ENCODE measurements at places on chromosomes 12 and 14.

- no peak for DNase-seq
Measured at GRCh38 chr12:108973629-108974152, 47.2 kb downstream of the SVOP start.

DNA sequence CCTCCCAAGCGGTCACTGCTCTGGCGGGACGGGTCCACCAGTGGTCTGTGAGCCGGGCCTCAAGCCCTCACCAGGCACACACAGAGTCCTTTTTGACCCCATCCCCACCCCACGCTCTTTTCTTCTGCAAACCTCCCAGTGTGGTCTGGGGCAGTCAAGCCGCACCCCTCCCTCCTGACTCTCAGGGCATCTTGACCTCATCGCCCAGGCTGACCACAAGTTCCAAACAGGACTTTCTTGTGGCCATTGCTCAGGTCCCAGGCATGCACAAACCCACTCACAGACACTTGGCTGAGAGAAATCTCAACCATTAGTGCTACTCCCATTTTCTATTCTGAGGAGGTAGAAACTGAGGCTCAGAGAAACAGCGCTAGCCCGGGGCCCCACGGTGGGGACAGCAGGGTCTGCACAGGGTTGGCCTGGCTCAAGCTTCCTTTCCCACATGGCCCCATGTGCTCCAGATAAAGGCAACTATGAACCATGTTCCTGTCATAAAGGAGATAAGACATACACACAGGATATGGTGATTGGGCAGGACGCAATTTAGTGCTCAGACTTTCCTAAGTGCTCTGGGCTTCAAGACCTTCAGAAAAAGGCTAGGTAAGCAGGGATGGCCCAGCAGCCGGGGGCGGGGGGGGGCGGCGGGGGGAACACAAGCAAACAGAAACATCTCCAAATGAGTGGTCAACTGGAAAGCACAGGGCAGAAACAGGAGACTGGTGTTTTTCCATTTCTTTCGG lies 69.6 kb downstream of the ITPK1 start:
- no peak for DNase-seq

GRCh38 chr14:76643887-76644286 lies 117.4 kb upstream of the VASH1 start:
- DNase-seq = no peak

- DNase-seq = no peak
Measured at GRCh38 chr14:31718585-31718984, 157.4 kb downstream of the NUBPL start.

- peak; percentile 73 for DNase-seq
Measured at GRCh38 chr12:62785941-62786559, 148.9 kb downstream of the PPM1H start.

- no peak for DNase-seq
Measured at GRCh38 chr14:61950340-61950739, 188.1 kb downstream of the SNAPC1 start.

DNA sequence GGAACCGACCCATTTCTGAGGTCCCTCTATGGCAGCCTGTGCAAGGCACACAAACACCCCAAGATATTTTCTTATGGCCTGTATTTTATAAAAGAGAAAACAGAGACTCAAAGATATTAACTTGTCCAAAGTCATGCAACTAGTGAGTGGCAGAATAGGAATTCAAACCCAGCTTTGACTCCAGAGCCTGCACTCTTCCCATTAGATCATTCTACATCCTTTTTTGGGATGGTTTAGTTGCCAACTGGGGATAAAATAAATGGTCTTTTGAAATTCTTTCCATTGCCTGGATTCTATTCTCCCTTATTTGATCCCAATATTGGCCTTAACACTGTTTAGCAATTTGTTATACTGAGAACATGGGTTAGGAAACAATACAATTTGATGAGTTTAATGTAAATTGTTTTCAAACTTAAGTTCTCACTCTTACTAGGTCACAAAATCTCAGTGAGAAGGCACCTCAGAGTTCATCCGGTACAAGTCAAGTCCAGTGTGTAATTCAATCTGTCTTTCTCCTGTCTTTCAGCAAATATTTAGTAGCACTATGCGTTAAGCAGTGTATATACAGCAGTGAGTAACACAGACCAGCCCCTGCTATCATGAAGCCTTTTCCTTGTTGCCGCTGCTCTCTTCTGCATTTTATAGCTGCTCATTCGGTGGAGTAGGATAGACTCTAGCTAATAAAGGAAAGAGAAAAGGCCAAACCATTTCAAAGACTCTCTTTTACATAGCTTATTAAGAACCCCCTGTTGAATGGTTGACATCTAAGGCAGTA lies 162.1 kb upstream of the IFNG-AS1 start:
- no peak for DNase-seq

DNA sequence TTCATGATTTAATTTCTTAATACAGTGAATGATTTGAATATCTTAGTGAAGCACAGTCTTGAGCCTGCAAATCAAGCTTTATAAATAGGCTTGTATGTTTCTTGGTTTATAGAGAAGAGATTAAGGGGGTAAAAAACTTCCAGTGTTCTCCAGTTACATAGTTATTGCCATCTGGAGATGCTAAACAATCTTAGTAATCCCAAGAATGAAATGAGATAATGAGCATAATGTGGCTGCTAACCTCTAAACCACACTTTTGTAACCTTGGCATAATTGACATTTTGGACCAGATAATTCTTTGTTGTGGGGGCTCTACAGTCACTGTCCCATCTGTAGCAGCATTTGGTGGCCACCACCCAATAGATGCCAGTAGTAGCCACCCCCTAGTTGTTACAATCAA lies 316.8 kb downstream of the CCDC91 start:
- DNase-seq = peak; percentile 49

DNA sequence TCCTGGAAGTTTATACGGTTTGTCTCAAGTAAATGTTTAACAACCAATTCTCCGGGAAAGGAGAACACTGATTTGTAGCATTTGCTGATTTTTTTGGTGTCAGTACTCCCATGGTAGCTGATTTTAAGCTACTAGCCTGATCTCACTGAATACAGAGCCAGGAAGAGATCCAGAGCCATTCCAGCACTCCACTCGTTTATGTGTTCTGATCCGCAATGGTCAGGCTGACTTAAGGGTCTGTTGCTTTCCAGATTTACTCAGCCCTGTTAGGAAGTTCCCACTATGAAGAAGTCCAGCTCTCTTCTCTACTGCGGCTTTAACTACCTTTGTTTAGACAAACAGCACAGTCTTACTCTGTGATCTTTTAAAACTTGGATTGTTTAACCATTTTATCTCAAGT lies 38.0 kb upstream of the NID2 start:
- no peak for DNase-seq

GRCh38 chr12:74889563-74890236 lies 319.9 kb downstream of the KCNC2 start:
- no peak for DNase-seq

DNA sequence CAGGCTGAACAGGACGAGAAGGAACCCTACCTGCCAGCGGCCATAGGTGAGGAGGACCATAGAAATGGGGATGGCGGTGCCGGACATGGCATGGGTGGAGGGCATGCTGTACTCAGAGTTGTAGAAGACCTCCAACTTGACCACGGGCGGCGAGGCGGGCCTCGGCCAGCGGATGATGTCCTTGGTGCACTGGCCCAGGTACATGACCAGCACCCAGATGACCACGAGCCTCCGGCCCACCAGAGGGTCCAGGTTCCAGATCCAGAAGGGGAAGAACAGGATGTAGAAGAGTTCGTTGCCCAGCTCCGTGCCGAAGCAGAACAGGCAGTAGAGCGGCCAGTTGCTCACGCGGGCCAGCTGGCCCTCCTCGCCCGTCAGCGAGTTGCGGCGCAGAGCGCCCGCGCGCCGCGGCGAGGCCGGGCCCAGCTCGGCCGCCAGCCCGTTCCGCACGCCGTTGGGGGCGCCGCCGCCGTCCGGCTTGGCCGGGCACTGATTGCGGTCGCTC lies 582 bp downstream of the SGPP1 start:
- no peak for DNase-seq

GRCh38 chr12:132036063-132036683 lies 86.4 kb downstream of the EP400 start:
- DNase-seq = no peak

DNA sequence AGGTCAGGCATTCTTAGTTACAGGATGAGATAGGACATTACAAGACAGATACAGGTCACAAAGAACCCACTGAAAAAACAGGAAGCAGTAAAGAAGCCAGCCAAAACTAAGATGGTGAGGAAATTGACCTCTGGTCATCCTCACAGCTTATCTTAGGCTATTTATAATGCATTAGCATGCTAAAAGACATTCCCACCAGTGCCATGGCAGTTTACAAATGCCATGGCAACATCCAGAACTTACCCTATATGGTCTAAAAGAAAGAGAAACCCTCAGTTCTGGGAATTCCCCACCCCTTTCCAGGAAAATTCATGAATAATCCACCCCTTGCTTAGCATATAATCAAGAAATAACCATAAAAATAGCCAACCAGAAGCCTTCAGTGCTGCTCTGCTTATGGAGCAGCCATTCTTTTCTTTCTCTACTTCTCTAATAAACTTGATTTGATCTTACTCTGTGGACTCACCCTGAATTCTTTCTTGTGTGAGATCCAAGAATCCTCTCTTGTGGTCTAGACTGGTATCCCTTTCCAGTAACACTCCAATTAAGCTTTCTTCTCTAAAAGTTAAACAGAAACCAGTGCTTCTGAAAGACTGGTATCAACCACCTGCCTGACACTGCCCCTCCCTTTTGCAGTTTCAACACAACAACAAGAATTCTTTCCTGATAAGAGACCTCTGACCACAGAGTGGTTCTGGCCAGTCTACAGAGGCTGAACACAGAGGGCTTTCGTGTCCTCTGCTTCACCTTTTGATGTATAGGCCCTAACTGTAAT lies 86.9 kb downstream of the BCAT1 start:
- no peak for DNase-seq

- DNase-seq = no peak
Measured at GRCh38 chr14:64653900-64654245, 50.4 kb upstream of the PLEKHG3 start.

DNA sequence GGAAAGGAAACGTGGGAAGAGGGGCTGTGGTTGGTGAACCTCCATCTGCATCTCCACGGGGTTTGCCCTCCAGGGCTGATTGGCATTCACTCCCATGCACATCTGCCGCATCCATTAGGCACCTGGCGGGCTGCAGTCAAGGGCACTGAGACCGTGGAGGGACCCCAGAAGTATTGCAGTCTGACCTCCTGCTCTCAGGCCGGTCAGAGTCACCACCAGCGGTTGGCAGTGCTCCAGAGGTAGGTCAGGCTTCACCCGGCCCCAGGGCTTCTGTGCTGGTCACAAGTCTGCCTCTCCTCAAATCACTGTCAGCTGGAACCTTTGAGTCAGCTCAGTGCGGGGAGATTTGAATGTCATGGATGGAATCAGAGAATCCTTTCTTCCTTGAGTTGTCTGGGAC lies 132.3 kb downstream of the PAPOLA start:
- DNase-seq = no peak

- no peak for DNase-seq
Measured at GRCh38 chr12:32083489-32083888, 23.2 kb upstream of the BICD1 start.

- DNase-seq = peak; percentile 73
Measured at GRCh38 chr14:61476754-61477410, 155.5 kb downstream of the PRKCH start.

DNA sequence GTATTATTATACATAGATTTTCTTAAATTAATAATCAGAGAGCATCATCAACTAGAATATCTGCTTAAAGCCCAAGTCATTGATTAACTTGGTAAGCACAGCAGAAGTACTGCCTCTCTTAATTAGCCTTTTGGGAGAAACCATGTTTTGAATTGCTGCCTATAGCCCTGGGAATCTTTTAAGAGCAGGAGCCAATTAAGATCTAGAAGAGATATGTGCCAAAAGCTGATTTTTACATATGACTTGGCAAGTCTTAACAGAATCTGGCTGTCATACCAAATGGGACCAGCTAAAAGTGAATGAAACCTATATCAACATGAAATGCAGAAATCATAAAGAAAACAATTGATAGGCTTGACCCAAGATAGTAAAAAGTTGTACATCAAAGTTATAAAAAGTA lies 23.2 kb upstream of the WNK1 start:
- DNase-seq = no peak

- DNase-seq = no peak
Measured at GRCh38 chr14:105534586-105534985, 8.2 kb downstream of the TMEM121 start.

- no peak for DNase-seq
Measured at GRCh38 chr12:68809190-68810026, 1.4 kb downstream of the MDM2 start.

GRCh38 chr14:81093651-81094050 lies 127.1 kb downstream of the GTF2A1 start:
- DNase-seq = no peak

- no peak for DNase-seq
Measured at GRCh38 chr14:51783765-51784164, 76.6 kb upstream of the GNG2 start.

DNA sequence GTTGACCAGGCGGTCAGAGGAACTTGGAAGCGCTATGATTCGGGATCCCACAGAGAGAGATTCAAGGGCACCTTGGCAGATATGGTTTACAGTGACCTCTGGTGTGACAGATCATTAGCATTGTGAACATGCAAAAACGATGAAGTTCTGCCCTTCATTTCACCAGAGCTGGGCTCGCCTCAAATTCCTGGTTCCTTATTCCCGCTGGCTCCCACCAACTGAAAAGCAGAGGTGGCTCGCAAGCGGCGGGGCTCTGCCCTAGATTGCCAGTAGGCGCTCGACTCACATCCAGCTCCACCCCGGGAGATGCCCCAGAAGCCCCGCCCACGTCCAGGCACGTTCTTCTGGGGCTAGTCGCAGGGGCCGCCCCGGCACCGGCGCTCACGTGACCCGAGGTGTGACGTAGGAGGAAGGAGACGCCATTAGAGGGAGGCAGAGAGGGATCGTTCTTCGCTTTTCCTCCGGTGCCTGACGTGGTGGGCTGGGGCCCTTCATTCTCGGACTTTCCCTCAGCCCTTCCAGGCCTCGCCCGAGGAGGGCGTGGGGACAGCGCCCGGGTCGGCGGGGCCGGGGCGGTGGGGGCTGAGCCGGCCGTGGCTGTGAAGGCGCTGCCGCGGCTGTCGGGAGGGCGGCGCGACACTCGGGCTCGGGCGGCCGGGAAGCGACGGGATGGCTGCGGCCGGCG lies at the start of gene RAB21:
Gene RAB21 (plus strand): TSS at position 403 of the 685 bp plus-strand sequence. CDS start 267 bp downstream, at position 670.
- DNase-seq = peak; percentile 77

DNA sequence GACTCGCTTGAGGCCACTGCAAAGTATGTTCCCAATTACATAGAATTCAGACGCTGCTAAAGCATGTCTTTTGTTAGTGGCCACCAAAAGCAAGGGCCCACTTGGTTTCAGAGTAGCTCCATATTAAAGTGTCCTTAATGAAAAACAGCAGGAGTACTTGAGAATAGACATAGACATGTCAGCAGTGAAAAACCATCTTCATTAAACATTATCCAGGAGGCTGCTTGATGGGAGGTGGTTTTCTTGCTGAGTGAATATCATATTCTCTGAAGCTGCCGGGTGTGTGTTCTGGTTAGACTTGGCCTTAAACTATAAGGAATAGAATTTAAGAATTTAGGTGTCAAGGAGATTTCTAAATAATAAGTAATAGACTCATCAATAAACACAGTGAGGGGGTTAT lies 79.5 kb upstream of the CCDC198 start:
- no peak for DNase-seq

DNA sequence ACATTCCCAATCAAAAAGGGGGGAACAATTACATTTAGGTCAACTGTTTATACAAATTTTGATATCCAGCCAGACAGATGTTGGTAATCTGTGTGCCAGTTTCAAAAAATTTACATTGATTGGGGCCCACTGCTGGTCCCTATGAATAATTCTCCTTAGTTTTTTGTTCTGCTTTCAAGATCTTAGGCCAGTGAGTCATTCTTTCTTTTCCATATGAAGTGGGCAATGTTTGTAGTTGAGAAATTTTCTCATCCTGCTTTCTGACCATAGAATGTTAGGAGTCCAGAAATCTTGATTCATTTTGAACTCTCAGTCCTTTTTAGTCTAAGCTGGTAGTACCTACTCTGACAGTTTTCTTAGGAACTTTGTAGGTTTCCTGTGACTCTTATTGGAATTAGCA lies 244.3 kb downstream of the DIO2 start:
- no peak for DNase-seq

All from AG04449 (cell line).